ENCODE measurements at places on chromosomes 13 and 19.

DNA sequence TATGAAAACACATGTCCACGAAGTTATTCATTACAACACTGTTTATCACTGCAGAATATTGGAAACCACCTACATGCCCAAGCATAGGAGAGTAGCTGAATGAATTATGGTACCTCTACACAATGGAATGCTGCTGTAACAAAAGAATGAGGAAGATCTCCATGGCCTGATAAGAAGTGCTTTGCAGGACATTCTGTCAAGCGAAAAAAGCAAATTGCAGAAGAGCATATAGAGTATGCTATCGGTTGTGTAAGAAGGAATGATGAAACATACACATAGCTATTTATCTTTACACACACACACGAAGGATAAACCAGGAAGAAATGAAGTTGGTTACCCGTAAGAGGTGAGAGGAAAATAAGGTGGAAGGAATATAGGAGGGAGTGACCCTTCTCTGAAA, 37.5 kb upstream of the CEACAM20 start:
- DNase-seq: no peak

DNA sequence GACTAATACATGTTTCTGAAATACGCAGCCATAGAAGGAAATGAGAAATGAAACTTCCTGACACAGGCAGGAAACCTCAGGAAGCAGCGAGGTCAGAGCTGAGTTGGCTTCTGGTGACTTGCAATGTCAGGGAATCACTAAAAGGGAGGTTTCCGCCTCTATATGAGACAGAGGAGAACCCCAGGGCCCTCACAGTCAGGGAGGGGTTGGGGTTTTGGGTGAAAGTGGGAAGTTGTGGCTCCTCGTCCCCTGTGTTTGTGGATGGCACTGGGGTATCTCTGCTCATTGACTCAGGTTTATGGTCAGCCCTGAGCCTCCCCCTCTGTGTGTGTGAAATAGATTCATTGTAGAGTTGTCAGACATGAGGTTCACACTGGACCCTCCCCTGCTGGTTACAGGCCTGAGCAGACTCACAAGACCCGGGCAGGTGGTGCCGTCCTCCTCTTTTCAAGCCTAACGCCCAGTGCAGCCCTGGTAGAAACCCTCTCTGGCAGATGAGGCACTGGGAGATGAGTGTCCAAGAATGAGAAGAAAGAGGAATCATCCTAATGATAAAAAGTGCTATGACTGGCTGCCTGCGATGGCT, 5.5 kb upstream of the LILRA6 start:
- DNase-seq: no peak

DNA sequence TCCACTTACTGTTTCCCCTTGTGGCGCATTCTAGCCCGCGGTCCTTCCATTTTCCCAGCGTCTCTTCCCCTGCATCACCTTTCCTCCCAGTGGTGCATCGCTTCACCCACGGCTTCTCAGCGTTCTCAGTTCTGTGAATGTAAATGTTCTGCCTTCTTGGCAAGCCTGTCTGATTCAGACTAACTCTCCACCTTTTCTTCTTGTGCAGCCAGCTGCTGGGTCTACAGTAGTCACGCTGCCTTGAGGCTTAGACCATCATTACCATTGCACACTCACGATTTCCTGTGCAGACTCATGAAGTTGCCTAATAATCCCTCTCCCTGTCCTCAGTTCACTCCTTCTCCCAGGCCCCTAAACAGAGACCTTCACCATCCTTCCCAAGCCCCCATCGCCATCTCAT, 75.0 kb downstream of the DHRS12 start:
- no peak for DNase-seq

GRCh38 chr13:107203146-107203847, 635.4 kb upstream of the ARGLU1 start:
- DNase-seq: no peak

DNA sequence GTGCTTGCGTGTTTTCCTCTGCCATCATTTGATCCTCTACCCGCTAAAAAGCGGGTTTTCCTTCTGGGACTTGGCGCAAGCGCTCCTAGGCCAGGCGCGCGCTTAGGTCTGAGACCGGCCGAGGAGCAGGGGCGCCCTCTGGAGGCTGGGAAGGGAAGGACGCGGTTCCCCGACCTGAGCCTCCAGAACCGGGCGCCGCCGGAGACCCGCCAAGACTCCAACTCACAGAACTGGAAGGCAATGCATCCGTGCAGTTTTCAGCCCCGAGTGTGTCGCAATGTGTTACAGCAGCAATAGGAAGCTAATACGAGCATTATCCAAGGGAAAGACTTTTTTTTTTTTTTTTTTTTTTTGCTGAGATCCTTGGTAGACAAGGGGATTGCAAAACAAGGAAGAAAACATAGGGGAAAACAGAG, 190.9 kb downstream of the COL4A1 start:
- DNase-seq: peak; percentile 39

- no peak for DNase-seq
Observed at GRCh38 chr19:45682117-45682516, 9.6 kb downstream of the SNRPD2 start.

DNA sequence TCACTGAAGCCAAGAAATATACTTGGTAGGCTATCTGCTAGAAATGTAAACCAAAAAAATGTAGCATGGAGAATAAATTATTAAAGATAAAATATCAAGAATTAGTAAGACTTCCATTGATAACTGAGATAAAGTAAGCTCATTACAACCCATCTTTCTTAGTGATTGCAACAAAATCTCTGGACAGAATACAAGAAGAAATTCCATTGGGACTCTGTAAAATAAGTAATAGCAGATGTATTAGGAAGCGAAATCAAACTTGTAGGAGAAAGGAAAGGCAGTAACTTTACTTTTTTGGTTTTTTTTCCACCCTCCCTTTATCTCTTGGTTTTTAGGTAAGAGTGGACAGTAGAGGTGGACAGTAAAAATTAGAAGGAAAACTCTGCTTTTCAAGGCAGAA, 605.7 kb downstream of the DACH1 start:
- no peak for DNase-seq

- no peak for DNase-seq
Observed at GRCh38 chr19:31648347-31648746, 299.1 kb upstream of the TSHZ3 start.

- DNase-seq: no peak
Observed at GRCh38 chr19:6806488-6806887, 34.0 kb downstream of the VAV1 start.

- no peak for DNase-seq
Observed at GRCh38 chr13:96617528-96617927, 376.7 kb downstream of the OXGR1 start.

GRCh38 chr13:106484084-106484483, 51.4 kb downstream of the EFNB2 start:
- DNase-seq: no peak

- no peak for DNase-seq
Observed at GRCh38 chr13:41267106-41267505, 3.7 kb upstream of the MTRF1 start.

- no peak for DNase-seq
Observed at GRCh38 chr19:531753-532560, at the start of gene CDC34. Gene CDC34 (plus strand): TSS chr19:531760. CDS start chr19:531932, 172 bp downstream.

DNA sequence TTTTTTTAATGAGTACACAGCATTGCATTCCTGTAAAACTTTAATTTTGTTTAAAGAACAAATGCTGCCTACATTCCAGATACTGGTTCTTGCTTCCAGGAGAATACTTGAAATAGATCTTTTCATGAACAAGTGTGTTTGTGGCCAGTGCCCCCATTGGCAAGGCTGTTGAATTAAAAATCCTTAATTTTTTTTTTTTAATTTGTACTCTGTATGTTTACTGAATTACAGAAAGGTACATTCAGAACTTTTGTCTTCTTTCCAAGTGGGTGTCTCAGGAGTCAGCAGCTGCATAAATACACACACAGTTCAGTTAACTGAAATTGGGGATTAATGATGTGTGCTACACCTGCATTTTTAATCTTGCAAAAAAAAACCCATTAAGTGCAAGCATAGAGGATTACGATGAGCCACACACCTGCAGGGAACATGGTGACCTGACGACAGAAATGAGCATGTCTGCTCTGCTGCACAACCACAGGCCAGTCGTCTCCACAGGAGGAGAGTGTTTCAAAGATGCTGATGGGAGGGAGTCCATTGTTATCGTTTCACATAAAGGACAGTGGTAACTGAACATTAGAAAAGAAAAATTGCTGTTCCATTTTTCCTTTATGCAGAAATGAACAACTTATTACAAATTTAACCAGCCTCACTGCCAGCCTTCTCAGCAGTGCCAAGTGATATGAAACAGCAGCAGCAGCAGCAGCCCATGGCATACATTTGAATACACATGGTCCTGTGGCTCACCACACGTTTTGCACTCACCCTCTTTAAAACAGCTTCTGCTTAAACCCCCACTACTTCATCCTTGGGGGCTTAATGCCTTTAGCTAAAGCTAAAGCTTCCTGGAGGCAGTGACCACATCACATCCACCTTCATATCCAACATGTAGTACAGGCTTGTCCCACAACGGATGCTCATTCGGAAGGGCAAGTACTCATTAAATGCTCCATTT, 72.3 kb upstream of the RFC3 start:
- DNase-seq: no peak

GRCh38 chr13:65677906-65678305, 1552.2 kb downstream of the PCDH9 start:
- DNase-seq: no peak

DNA sequence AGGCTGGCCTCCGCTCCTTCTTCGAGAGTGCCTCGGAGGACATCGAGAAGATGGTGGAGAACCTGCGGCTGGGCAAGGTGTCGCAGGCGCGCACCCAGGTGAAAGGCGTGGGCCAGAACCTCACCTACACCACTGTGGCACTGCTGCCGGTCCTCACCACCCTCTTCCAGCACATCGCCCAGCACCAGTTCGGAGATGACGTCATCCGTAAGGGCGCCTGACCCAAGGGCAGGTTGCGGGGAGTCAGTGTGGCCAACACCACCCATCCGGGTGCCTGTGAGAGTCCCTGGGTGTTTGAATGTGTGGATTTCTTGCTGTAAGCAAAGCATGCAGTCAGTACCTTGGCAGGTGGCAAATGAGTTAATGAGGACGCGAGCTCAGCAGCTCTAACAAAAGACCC, 78.8 kb downstream of the RYR1 start:
- DNase-seq: no peak

DNA sequence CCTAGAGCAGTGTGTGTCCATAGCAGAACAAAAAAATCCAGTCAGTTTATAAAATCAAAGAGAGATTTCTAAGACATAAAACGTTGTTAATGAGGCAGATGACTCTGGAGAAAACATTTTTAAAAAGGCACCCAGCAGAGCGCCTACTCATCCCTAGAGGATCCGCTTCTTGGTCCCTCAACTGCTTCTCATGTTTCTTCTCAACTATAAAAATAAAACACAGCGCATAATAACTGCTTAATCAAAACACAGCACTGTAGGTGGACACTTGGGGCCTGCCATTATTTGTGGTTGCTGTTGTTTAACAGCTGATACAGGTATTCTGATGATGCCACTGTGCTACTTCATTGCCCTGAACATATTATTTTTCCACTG, 347.9 kb downstream of the FGF9 start:
- no peak for DNase-seq

DNA sequence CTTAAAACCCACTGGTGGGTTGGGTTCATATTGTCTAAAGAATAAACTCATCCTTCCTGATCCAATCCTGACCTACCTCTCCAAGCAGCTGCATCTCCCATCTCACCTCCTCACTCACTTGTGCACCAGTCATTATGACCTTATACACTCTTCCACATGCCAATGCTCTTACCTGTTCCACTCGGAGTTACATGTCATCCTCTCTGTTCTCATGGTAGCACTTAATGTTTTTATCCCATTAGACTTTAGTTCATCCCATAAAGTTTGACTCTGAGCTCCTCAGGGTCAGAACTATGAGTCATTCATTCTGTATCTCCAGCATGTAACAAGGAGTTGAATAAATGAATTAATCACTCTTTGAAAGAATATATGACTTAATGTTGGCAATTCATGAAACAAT, 330.2 kb downstream of the KLF12 start:
- no peak for DNase-seq

DNA sequence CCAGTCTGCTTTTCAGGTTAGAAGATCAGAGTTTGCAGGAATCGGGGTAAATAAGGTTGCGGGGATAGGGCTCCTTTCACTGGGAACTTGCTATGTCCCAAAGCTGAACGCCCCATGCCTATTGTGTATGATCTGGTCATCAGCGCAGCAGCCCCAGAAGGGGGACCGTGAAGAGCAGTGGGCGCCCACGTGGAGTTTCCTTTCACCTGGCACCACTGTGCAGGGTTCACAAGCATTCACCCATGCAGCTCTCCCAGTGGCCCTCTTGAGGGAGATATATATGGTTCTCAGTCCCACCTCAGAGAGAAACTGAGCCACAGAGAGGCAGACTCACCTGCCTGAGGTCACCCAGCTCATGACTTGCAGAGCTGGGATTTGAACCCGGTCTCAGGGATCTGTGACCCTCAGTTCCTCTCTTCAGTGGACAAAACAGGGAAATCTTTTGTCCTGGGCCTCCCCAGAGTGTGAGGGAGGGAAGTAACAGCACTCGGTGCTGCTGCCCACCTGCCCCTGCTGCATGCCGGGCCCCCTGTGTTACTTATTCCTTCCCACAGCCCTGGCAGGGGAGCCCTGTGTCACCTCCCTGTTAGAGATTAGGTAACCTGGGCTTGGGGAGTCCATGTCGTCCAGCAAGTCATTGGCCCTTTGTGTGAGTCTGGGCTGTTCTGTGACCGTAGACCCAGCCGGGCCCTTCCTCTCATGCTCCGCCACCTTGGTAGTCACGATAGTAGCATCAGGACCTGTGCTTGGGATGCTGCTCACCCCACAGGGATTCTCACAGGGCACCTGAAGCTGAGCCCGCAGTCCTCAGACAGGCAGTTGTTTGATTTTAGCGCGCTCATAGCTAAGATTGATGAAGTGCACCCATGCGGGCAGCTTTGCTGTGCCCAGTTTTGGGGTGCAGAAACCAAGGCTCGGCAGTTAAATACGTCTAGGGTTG, 27.9 kb downstream of the PPP5C start:
- DNase-seq: no peak

DNA sequence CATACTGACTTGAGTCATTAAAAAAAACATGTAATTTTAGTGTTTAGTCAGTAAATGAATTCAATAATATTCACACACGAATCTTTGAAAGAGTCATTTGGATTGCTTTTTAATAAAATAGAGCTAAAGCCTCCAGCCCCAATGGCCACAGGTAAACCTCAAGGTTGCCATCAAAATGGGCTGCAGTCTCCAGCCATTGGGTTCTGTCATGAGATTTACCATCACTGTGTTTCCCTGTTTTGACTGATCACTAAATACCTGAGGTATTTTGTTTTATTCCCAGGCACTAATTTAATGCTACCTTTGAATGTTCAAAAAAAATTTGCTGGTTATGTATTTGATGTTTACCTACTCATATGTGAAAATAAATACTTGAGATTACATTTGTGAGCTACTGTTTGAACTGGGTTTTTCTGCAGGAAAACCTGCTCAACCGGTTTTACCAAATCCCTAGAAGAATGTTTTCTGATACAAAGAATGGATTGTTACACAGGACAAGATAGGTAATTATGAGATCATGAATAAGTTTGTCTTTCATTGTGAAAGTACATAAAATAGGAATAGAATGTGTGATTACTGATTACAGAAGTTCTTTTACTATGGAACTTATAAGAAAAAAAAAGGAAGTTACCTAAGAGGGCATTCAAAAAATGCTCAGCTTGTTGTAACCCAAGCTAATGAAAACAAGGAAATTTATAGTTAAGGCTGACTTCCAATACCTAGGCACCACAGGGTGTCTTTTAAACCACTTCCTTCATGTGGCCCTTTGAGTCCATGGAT, 391.3 kb downstream of the EFNB2 start:
- no peak for DNase-seq

- peak; percentile 23 for DNase-seq
Observed at GRCh38 chr19:4014541-4015491, 7.3 kb downstream of the PIAS4 start.

Measured in stimulated activated CD8-positive, alpha-beta memory T cell treated with anti-CD3 and anti-CD28 coated beads, Interleukin-2, amount 100 ng/mL, for 48 hours (primary cell).